ENCODE measurements at places on chromosomes 1 and 21.

GRCh38 chr1:33242652-33243051 lies 13.6 kb upstream of the ZNF362 start:
- DNase-seq = no peak

DNA sequence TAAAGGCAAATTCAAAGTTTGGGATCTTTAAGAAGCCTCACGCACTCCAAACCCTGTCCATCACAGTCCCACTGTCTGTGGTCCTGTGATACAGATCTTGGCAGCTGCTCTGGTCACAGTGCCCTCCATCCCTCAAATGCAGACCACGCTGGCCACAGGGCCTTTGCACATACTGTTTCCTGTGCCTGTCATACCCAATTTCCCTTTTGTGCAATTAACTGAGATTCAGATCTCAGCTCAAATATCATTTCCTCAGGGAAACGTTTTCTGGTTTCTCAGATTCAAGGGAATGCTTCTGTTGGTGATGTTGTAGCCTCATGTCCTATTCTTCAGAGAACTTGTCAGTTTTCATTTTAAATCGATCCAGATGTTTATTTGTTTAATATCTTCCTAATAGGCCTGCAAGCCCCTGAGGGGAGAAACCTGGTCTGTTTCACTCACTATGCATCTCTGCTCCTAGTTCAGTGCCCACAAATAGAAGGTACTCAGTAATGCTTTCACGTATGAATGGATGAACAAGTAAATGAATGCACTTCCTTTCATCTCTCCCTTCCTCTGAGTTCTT lies 24.2 kb upstream of the GRIK3 start:
- no peak for DNase-seq

- DNase-seq = no peak
These were observed 612.0 kb downstream of the MATN1 start for GRCh38 chr1:30111431-30111830.

GRCh38 chr1:218674280-218674773 lies 329.2 kb downstream of the TGFB2 start:
- DNase-seq = no peak

DNA sequence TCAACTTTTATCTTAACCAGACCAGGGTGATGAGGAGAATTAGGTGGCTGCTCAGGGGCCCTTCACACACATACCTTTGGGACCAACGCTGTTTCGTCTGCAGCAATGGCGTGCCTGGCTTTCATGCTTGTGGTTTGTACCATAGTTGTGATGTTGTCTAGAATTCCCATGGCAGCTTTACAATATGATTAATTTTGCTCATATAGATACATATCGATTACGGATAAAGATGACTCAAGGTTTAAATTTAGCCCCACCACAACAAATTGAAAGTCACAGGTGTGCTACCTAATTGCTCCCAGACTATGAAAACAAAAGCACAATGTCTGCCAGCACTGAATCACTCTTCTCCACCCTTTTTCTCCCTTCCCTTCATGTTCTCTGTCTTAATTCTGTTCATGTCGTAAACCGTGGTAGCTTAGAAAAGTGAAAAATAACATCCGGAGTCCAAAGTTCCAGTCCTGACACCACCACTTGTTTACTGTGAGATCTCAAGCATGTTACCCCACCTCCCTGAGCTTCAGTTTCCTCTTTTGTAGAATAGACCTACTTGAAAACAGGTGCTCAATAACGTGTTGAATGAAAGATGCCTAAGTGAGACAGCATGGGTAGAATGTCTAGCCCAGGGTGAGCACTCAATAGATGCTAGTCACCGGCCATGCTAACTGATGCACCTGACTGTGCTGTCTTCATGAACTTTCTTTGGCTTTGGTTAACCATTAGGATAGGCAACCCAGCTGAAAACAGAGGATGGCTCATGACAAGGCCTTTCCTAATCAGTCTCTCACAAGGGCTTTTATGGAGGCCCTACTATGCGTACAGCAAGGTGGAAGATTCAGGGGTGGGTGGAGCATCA lies 22.1 kb upstream of the JUN start:
- no peak for DNase-seq

- DNase-seq = no peak
These were observed 70.0 kb upstream of the MAGI3 start for GRCh38 chr1:113320272-113320671.

GRCh38 chr1:17313530-17314309 lies 5.7 kb downstream of the PADI4 start:
- no peak for DNase-seq

- no peak for DNase-seq
These were observed 5.1 kb downstream of the CD1D start for GRCh38 chr1:158185770-158186169.

DNA sequence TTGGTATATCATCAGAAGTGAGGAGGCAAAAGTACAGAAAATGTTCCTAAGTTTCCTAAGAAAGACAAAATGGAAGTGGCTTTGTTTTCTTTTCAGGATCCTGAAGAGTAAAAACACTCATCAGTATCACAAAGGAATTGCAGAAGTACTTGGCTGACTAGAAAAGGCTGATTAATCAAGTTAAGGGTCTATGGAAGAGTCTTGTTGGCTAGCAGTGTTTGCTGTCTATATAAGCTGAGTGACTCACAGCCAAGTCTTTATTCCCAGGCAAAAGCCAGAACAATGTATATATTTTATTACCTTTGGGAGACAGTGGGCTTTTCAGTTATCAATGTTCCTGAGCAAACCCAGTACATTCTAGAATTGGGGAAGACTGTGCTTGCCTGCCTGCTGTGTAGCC lies 777.0 kb downstream of the PLA2G4A start:
- DNase-seq = no peak

DNA sequence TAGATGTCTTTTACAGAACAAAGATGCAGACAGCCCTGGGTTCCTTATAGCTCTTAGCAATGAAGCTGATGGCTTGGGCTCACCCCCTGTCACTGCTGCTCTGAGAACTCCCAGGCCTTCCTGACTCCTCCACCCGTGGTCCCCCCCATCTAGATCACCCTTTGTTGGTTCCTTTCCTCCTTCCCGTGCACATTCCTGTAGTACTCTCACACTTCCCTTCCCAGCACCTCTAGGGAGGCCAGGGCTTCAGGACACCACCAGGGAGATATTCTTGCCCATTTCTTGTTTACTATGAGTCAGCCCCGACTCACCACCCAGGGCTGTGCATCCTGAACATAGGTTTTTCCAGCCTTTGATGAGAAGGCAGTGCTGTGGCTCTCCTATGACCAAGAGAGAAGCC lies 14.4 kb upstream of the NOS1AP start:
- DNase-seq = no peak

- DNase-seq = no peak
These were observed 227.9 kb downstream of the TM2D1 start for GRCh38 chr1:61497013-61497412.

Measured in activated CD8-positive, alpha-beta memory T cell treated with anti-CD3 and anti-CD28 coated beads for 1 hour (primary cell).